ENCODE measurements at places on chromosomes 2 and 18.

DNA sequence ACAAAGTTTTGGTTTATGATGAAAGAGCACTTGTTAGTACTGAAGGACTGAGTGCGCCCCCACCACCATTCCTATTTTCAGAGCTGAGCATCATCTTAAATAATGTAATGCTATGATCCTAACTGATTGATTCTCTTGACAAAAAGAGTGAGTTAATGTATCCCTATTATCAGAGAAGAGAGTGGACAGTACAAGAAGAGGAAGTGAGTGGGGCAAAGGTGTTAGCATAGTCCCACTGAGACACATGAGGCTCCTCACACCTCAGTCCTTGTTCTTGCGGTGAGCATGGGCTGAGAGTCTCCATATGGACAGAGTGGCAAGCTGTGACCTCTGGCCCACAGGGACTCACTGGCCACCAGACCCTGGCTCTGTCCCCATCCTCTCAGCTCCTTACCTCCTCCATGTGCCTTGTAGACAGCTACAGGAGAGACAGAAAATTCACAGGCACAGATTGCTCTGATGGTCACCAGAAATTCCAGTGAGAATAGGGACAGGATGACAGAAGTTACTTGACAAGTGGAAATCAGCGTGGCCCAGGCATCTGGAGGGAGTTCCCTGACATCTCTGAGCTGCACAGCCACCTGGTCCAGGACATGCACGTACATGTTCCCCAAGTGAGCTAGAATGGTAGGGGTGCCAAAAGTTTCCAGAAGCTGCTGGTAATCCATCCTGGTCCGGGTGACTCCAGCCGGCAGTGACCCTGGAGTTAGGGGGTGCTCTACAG is 32.6 kb downstream of the NAPG start:
- no peak for DNase-seq

- no peak for DNase-seq
Measured at GRCh38 chr2:239214725-239215124, 186.1 kb downstream of the HDAC4 start.

DNA sequence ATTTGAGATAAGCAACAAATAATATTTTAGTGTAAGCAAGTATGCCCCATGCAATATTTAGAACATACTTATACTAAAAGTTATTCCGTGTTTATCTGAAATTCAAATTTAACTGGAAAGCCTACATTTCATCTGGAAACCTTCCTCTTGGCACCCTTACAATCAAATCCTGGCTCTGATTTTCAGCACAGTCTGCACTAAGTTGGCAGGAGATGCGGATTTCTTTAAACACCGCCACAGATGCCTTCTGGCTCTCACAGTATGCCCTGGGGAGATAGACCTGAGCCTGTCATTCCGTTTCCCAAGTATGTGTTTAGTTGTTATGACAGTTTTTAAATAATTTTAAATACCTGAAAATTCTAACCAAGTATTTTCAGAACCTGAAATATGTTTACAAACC is 7.3 kb upstream of the MLPH start:
- DNase-seq = no peak

- DNase-seq = no peak
Measured at GRCh38 chr2:172995323-172996244, 80.1 kb upstream of the MAP3K20 start.

DNA sequence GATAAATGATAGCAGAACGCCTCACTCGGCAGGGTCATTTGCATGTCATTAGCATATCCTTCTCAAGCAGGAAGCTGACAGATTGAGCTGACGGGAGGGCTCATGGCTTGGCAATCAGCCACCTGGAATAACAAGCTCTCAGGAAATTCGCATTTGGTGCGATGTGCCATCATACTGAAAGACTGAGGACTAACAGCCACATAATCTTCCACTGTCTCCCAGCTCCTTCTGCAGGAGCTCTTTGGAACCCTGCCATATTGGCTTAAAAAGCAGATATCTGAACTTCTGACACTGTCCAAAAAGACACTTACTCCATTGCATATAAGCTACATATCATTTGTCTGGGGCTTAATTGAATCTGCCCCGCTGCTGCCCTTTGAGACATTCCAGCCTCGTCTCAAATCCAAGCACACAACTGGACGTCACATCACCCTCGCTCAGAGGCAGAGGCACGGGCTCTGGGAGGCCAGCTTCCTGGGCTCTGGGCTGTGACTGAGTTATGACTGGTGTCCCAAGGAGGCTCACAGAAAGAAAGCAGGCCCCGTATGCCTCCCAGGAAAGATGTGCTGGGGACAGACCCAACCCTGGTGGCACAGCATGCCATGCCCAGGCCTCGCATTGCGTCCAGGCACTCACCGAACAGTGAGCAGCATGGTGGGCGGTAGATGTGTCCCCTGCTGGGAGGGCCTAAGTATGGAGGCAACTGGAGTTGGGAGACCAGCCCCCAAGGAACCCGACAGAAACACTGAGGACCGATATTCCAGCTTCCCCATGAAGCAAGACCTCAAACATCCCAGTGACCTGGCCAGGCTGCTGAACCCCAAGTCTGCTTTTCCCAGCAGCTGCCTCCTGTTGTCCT is 228.0 kb downstream of the ATAD2B start:
- DNase-seq = no peak

DNA sequence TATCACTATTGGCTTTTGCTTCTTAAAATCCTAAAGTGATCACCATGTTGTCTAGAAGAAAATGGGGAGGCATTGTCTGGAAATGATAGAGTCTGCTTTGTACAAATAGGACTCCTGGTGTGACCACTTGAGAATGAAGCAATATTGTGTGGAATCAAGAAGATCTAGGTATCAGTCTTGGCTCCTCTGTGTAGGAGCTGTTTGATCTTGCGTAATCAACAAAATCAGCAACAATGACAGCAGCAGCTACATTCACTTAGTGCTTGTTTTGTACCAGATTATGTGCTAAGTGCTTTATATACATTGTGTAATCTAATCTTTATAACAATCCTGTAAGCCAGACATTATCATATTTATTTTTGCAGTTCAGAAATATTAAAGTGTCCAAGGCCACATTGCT is 17.8 kb downstream of the NCOA1 start:
- no peak for DNase-seq

DNA sequence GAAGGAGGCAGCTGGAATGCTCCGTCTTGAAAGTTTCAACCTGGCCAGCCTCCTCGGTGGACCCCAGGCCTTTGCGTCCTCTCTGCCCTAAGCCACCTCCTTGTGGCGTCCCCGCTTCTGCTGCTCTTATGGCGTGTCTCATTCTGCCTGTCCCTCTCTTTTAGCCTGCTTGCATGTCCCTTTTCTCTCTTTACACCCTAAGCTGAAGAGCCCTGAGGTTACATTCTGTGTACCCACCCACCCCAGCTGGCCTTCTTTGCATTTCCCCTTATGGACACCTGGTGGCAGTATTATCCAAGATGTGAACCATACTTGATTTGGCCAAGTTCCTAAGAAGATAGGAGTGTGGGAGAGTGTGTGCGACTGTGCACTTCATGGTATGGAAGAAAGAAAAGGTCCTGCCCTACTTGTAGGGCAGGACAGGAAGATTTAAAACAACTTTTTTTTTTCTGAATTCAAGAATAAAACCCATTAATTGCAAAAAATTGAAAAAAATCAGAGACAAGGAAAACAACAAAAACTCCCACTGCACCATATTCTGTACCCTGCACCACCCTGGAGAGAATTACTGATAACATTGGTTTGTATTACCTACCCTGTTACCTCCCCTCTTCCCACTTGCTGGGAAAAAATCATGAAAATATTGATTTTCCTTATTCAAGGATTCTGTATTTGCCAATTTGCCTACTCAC is 77.4 kb downstream of the DYSF start:
- no peak for DNase-seq

DNA sequence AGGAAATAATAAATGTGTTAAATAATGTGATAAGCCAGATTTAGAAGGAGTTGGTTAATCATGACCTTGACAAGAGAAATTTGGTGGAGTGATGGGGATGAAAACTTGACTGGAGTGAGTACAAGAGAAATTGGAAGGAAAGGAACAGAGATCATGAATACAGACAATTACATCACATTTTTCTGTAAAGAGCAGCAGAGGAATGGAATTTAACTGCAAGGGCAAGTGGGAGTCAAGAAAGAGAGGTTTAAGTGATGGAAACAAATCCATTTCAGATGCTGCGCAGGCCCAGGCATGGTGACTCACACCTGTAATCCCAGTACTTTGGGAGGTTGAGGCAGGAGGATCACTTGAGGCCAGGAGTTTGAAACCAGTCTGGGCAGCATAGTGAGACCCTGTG is 46.7 kb downstream of the ICA1L start:
- DNase-seq = no peak

DNA sequence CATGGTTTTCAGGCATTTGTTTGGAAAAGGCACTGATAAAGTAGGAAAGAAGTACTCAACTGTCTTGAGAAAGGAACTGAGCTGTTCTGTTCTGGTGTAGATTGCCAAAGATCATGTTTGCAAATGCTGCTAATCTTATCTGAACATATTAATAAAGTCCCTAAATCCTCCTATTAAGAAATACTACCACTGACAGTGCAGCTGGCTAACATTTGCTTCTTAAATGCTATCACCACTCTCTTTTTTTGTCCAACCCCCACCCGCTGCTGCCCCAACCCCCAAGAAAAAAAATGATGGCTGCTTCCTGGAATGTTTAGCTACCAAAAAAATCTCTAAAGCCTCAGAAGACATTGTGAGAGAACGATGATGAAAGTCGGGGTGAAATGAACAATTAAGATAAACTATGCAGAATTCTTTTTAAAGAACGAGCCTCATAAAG is 130.7 kb downstream of the CCBE1 start:
- no peak for DNase-seq

DNA sequence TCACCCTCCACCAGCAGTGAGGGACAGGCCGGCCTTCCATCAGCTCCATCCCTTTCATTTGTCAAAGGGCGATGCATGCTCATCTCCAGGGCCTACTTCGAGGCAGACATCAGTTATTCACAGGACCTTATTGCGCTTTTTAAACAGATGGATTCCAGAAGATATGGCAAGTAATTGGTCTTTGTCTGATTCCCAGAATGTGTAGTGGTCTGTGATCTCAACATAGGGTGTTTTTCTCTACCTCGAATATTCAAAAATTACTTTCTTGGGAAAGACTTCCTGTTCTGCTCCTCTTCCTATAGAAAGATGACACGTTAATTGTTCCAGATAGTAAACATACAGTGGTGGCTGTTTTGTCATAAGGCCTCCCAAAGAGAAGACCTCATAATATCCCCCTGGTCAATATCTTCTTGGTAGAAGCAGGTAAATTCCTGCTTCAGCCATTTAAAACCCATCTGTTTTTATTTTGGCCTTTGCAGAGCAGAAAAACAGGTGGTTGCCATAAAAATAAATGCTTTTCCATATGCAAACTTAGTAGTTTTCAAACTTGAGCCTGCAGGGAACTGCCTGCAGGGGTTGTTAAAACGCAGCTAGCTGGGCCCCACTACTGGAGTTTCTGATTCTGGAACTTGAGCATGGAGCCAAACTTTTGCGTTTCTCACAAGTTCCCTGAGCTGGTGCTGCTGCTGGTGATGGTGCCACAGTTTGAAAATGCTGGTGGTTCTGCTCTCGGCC is 8.2 kb downstream of the SMARCAL1 start:
- DNase-seq = no peak

GRCh38 chr2:127655209-127656073 is 9.5 kb downstream of the GPR17 start:
- no peak for DNase-seq

DNA sequence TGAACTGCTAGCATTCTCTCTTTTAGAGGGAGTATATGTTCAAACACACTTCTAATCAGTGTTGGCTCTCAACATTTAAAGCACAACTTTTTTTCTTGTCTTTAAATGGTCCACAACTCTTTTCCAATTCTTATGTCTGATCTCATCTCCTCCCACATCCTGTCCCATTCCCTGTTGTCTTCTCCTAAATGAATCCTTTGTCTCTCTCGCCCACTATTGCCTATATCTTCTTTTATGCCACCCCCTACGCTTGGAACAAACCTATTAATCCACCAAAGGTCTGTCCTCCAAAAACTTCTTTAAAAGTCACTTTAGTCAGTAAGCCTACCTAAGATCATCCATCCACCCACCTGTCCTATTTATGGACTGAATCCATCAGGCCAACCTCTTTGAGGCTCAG is 235.5 kb upstream of the SMAD7 start:
- no peak for DNase-seq

GRCh38 chr18:36314754-36315153 is 17.2 kb downstream of the FHOD3 start:
- DNase-seq = no peak

- DNase-seq = no peak
Measured at GRCh38 chr2:7007846-7008741, 90.9 kb downstream of the RNF144A start.

DNA sequence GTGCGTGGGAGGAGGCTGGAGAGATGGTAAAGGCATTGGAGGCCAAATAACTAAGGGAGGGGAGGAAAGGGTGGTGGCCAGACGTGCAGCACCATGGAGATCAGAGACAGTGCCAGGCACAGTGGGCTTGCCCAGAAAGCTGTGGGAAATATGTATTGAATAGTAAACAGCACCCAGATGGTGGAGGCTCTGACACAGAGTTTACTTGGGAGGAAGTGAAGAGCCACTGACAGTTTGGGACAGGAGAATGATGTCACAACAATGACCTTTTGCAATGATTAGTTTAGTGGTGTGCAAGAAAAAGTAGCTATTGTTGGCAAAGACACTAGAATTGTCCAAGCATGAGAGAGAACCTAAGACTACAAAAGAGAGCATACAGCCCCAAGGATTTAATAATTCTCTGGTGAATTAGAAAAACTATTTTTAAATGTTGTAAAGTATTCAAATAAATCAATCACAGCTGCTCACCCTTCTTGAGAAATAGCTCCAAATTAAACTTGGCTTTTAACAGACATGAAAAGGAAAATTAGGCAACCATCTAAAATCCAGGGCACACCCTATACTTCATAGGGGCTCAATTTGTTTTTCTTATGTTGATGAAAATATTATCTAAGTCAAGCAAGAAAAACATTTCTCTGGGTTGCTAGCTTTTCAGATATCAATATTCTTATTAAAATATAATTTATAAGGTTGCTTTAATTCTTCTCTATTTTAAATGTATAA is 458.7 kb upstream of the HNRNPA3 start:
- DNase-seq = no peak

GRCh38 chr2:20632446-20632990 is 18.4 kb downstream of the HS1BP3 start:
- DNase-seq = no peak

DNA sequence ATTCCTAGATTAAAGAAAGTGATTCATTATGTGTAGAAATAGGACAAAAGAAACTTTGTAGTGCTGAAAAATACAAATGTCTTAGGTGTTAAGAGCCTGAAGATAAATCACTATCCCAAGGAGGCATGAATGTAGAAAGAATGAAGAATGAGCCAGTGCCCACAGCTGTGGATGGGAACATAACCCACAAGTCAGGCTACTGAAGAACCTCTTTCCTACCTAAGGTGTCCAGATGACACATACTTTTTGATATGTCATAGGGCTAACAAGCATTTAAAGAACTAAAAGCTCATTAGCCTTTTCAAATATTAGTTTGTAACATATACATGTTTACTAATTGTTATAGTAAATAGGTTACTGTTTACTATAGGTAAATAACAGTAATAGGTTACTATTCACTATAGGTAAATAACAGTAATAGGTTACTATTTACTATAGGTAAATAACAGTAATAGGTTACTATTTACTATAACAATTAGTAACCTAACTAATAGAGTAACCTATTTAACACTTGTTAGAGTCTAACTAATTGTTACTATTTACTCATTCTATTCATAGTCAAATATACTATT is 275.0 kb upstream of the KYNU start:
- DNase-seq = no peak

GRCh38 chr2:170716851-170717598 is 1.9 kb downstream of the SP5 start:
- DNase-seq = no peak
